ENCODE measurements at places on chromosomes 1 and 21.

DNA sequence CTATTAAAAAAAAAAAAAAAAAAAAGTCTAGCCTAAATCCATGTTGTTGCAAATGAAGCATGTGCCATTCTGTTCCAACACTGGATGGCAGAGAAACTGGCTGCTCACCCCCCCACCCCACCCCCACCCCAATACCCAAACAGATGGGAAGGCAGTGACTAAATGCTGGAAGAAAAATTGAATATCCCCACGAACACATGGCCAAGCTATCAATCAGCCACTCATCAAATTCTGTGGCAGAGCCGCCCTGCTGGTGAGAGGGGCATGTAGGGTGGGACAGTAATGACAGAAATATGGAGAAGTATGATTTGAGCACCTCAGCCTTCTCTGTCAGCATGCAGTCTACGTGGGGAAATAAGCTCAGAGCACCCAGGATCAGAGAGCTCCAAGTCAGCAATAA is 34.1 kb downstream of the OPTC start:
- DNase-seq: no peak

- DNase-seq: no peak
Observed at GRCh38 chr1:156506450-156506849, 5.9 kb upstream of the MEF2D start.

GRCh38 chr1:226664413-226665101 is 74.5 kb downstream of the ITPKB start:
- DNase-seq: no peak

DNA sequence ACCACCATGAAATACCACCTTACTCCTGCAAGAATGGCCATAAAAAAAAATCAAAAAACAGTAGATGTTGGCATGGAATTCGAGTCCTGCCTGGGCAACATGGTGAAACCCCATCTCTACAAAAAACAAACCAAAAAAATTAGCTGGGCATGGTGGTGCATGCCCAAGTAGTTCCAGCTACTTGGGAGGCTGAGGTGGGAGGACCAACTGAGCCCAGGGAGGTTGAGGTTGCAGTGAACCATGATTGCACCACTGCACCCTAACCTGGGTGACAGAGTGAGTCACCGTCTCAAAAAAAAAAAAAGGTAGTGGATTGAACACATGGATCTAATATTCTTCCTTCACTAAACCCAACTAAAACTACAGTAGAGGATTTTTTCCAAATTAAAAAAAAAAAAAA is 125.9 kb downstream of the CCDC185 start:
- DNase-seq: no peak

DNA sequence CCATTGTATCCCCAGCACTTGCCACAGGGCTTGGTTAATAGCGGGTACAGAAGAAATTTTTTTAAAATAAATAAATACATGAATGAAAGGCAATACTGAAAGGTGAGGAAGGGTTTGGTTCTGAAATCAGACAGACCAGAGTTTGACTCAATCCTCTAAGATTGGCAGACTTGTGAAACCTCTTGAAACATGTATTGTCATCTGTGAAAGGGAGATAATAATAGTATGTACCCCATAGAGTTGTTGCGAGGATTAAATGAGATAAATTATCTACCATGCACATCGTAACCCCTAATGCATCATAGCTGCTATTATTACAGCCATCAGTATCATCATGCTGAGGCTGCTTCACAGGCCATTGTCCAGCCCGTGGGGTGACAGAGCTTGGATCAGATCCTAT is 41.4 kb downstream of the S1PR1 start:
- DNase-seq: no peak

- DNase-seq: no peak
Observed at GRCh38 chr1:241555526-241555925, 23.3 kb downstream of the KMO start.

- no peak for DNase-seq
Observed at GRCh38 chr1:183920651-183921050, 115.7 kb downstream of the RGL1 start.

- DNase-seq: no peak
Observed at GRCh38 chr1:228446852-228447251, 30.2 kb upstream of the TRIM17 start.

DNA sequence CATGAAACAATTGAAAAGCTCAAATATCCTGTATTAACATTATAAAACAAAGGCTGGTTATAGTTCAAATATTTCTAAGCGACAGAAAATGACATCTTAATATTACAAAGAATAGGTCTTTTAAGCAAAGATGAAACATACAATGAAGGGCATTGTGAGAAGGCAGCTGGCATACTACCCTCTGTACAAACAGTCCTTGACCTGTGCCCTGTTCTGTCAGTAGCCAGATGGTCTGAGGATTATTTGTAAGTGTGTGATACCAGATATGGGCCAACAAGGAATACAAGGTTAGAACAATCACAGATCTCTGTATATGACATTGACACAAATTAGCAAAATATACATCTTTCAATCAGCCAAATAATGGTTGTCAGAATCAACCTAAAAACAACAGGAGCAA is 1350.4 kb downstream of the AMY1C start:
- DNase-seq: no peak

- DNase-seq: no peak
Observed at GRCh38 chr1:66954208-66954607, 29.4 kb downstream of the MIER1 start.

DNA sequence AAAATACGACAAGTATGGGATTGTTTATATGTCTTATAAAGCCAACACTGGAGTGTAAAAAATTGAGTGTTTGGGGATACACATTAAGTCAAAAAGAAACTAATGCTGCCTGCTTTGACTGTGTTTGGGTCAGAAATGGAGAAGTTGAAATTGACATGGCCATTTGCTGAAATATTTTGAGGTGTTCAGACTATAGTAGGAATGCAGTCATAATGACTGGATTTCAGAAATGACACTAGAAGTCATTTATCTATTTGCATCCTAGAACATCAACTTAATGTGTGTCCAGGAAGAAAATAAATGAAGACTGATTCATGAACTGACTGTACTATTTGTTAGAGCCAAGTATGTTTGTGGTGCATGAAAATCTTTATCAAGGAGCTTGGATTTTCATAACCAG is 28.4 kb downstream of the RASAL2 start:
- DNase-seq: peak; percentile 11

GRCh38 chr1:172843444-172843843 is 184.5 kb downstream of the FASLG start:
- DNase-seq: no peak

- peak; percentile 78 for DNase-seq
Observed at GRCh38 chr1:211326528-211327345, at the start of gene TRAF5. Gene TRAF5 (plus strand): TSS chr1:211326833. CDS start chr1:211353240, 26,407 bp downstream.

DNA sequence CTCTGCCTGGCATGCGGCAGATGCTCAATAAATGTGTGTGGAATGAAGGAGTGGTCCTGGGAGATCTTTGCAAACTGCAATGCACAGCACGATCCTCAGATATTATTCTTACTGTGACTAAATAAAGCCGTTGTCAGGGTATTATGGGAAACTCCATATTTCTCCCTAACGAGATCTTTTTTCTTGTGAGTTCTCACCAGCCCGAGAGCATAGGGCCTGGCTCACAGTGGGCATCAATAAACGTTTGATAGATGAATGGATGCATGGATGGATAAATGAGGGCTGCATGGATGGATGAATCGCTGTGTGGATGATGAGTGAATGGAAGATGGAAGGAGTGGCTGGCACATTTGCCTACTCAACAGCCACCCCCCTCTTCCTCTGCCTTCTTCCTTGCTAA is 69.6 kb downstream of the SDC3 start:
- DNase-seq: no peak

- DNase-seq: peak; percentile 16
Observed at GRCh38 chr1:224510880-224511645, 76.5 kb upstream of the WDR26 start.

GRCh38 chr1:94772845-94773244 is 47.3 kb upstream of the SLC44A3 start:
- no peak for DNase-seq

GRCh38 chr1:25743164-25744139 is 56.5 kb upstream of the SELENON start:
- DNase-seq: no peak

DNA sequence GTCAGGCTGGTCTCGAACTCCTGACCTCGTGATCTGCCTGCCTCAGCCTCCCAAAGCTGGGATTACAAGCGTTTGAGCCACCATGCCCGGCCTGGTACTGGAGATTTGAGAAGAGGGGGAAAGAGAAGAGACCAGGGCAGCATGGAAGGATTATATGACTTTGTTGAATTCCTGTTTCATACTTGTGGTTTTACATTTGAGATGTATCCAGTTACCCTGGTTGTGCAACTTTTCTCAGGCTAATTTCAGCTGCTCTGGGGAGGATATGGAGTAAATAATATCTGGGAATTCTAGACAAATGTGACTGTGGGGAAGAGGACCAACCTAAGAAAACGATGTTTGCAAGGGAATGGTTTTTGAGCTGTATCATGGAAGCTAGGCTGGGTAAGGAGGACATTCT is 89.5 kb upstream of the GREM2 start:
- DNase-seq: no peak

DNA sequence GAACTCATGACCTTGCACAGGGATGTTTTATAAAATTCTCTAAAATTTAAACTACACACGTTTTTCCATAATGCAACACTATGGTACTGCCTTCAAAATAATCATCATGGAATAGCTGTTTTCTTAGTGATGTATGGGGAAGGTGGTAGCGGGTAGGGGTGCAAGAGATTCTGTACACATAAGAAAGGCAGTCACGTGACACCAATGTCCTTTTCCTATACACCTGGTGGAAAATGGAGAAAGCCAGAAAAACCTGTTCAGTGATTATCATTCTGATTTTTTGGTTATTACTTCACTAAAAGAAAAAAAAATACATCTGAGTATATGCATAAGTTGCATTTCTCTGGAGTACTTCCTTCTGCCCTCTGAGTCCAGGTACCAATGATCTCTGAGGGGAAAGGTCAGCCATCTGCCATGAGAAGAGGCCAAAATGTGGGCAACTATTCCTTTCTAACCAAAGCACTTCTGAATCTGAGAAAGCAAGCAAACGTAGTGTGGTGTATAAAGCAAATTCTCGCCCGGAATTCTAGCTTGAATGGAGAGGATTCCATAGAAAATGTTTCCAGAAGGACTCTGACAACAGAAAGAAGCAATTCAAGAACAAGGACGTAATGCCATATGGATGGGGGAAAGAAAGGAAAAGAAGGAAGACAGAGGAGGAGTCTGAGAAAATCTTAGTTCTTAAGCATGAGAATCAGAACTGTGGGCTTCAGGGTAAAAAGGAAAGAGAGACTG is 137.3 kb downstream of the RERE start:
- no peak for DNase-seq

GRCh38 chr1:158864595-158864994 is 33.4 kb downstream of the MNDA start:
- DNase-seq: no peak

DNA sequence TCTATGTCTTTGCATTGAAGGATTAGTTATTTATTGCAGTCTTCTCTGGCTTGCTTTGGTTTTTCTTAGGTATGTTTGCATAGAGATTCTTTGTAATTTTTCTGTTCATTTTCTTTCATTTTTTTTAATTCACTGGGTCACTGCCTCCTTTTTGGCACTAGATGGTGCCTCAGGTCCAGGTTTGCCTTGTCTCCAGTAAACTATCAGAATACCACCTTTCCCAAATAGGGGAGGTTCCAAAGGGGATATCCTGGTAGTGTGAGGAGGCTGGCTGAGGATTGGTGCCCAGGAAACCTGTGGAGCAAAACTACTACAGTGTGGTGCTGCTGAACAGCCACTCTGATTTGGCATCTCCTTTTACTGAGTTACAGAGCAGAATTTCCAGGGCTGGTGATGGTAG is 257.1 kb downstream of the KCTD3 start:
- DNase-seq: peak; percentile 1

GRCh38 chr1:178060789-178061556 is 32.9 kb upstream of the RASAL2 start:
- DNase-seq: no peak

- no peak for DNase-seq
Observed at GRCh38 chr1:4778056-4778455, 123.6 kb downstream of the AJAP1 start.

GRCh38 chr1:229161740-229162139 is 109.2 kb upstream of the RAB4A start:
- peak; percentile 30 for DNase-seq

DNA sequence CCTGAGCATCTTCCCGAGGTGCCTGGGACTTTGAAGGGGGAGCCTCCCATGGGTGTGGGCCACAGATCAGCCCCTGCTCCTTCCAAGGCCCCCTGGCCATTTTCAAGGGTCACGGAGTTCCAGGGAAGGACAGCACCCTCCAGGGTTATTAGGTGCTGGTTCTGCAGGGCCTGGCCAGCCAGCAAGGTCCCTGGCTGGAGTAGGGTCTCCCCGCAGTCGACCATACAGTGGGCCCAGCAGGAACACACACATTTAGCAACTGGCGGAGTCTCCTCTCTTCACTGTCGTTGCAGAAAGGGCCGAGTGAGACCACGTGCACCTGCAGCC is 17.7 kb upstream of the SUMO3 start:
- no peak for DNase-seq

- no peak for DNase-seq
Observed at GRCh38 chr21:41974752-41975053, 20.9 kb upstream of the C2CD2 start.

DNA sequence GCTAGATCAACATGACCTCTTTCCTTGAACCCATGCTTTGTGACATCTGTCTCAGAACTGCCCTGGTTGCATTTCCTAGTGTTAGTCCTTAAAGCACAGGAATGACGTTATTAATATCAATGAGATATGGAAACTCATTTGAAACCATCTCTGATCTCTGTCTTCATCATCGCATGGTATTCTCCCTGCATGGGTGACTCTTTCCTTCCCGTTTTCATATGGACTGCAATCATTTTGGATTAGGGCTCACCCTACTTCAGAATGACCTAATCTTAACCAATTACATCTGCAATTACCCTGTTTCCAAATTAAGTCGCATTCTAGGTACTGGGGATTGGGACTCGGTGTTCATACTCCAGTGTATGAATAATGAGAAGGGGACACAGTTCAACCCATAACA is 41.7 kb upstream of the DISC1 start:
- no peak for DNase-seq

DNA sequence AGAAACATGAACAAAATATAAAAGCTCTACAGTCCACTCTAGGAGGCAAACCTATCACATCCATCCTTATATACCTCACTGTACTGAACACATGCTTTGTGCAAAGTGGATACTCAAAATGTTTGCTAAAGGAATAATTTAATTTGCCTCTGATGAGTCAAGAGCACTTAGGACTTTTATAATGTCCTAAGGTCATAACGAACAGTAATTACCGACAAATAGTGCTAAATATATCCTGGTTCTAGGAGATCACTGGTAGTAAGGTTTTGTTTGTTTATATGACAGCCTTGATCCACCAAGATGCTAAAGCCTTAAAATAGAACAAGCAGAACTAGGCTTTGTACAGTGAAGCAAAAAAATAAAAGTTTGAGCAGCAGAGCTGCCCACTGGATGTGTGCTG is 70.6 kb downstream of the GADD45A start:
- no peak for DNase-seq

GRCh38 chr21:31545036-31545435 is 114.5 kb upstream of the SOD1 start:
- no peak for DNase-seq

GRCh38 chr1:175536369-175536768 is 207.0 kb downstream of the TNR start:
- DNase-seq: no peak

Measured in GM12865 (cell line).